Ovary (tissue), 10 donors: ENCODE measurements at places on chromosomes 13 and 19. TPM values are rescaled to one million over a fixed set of nuclear protein-coding genes. Genes with fewer than 3 reads are reported as not detected.

- no peaks in the 10 kb centered on the region for H3K4me1 ChIP-seq
- H3K36me3 ChIP-seq, result no peaks in the 10 kb centered on the region
- no peak overlapping the region for H3K4me3 ChIP-seq
- no peaks in the 10 kb centered on the region for H3K27me3 ChIP-seq
- no peak for DNase-seq
These were observed 45.6 kb upstream of the MRI1 start for GRCh38 chr19:13718733-13719132.

DNA sequence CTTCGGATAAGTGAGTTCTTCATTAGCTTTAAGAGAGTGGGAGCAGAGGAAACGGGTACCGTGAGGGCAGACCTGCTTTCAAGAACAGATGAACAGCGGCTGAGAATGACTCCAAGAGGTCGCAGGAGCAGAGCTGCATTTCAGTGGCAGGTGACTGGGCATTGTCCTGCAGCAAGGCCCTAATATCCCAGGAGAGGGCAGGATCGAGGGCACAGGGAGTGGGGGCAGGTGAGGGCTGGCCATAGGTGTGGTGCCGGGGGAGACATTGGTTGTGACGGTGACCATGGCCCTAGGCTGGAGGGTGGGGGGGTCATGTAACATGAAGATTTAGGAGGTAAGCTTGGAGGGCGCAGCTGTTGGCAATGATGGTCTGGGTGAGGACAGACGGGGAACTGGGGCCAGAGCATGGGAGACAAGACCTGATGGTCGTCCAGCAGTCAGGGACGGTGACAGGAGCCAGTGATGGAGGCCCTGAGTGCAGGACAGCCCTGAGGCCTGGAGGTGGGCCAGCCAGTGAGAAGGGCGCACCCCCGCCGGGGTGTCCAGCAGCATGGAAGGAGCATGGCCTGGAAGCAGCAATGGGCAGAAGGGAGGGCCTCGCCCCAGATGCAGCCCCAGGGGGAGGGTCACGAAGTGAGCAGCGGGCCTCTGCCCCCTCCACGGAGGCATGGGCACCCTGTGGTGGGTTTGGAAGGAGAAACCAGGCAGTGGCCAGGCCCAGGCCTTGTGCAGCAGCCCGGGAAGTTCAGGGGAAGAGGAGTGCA is 29.2 kb upstream of the LAMP1 start:
- no peaks in the 10 kb centered on the region for H3K36me3 ChIP-seq
- H3K27ac ChIP-seq, result no peak overlapping the region
- no peaks in the 10 kb centered on the region for H3K27me3 ChIP-seq
- no peak overlapping the region for H3K4me3 ChIP-seq
- no peak for DNase-seq

DNA sequence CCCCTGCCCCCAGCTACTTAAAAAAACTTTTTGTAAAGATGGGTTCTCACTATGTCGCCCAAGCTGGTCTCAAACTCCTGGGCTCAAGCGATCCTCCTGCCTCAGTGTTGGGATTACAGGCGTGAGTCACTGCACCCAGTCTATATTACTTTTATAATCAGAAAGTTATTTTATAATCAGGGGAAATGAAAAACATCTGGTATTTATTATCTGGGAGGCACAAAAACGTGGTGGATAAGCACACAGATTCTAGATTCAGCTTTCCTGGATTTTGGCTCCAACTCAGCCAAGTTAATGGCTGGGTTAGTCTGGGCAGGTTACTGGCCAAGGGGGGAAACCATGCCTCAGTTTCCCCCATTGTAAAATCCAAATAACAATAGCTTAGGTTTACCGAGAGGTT is 24.7 kb downstream of the KEAP1 start:
- no peaks in the 10 kb centered on the region for H3K36me3 ChIP-seq
- peak overlapping the region; percentile 40 for H3K4me3 ChIP-seq
- H3K27ac ChIP-seq, result no peak overlapping the region

GRCh38 chr19:51810223-51810622 is 15.3 kb downstream of the FPR3 start:
- no peak for DNase-seq
- no peaks in the 10 kb centered on the region for H3K4me1 ChIP-seq
- H3K36me3 ChIP-seq, result no peaks in the 10 kb centered on the region
- no peak overlapping the region for H3K27ac ChIP-seq
- no peaks in the 10 kb centered on the region for H3K27me3 ChIP-seq

GRCh38 chr13:28478127-28478526 is 16.8 kb downstream of the FLT1 start:
- H3K4me1 ChIP-seq, result no peaks in the 10 kb centered on the region
- DNase-seq, result no peak
- H3K27ac ChIP-seq, result no peak overlapping the region
- H3K4me3 ChIP-seq, result no peak overlapping the region

Gene ZNF610
- total RNA-seq, result 9.1 TPM

Gene CYP2A7
- total RNA-seq, result 0.45 TPM

Gene NLRP5
- total RNA-seq, result not detected

Gene HAUS5
- 20.8 TPM for total RNA-seq
